ENCODE measurements at places on chromosomes 5 and 9.
A peak's percentile ranks its signal among the peaks of the same experiment; 100 is the strongest.

- DNase-seq, result no peak
These were observed 10.0 kb downstream of the ZSWIM6 start for GRCh38 chr5:61342071-61342501.

DNA sequence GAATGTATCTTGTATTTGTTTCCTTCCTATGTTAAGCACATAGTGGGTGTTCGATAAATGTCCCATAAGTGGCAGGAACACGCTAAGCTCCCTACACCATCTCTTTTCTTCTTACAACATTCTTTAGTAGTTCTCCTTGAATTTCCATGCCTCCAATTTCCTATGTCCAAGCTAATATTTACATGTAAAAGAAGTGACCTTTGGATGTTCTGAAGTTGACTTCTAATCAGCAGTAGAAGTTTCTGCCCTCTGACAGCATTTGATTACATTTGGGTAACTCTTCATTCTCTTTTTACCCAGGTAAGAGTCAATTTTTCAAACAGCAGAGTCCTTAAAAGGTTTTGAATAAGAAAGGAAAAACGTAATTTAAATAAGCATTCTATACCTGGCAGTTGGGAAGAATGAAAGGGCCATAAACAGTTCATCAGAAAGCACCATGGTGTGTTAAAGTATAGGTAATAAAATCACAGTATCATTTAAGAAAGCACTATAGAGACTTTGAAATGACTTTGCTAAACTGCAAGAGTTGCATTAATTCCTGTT, 78.9 kb downstream of the TRPM3 start:
- DNase-seq, result no peak

GRCh38 chr5:52466749-52467520, 320.8 kb upstream of the ITGA1 start:
- DNase-seq, result no peak

GRCh38 chr5:8033261-8033660, 164.3 kb downstream of the MTRR start:
- no peak for DNase-seq

DNA sequence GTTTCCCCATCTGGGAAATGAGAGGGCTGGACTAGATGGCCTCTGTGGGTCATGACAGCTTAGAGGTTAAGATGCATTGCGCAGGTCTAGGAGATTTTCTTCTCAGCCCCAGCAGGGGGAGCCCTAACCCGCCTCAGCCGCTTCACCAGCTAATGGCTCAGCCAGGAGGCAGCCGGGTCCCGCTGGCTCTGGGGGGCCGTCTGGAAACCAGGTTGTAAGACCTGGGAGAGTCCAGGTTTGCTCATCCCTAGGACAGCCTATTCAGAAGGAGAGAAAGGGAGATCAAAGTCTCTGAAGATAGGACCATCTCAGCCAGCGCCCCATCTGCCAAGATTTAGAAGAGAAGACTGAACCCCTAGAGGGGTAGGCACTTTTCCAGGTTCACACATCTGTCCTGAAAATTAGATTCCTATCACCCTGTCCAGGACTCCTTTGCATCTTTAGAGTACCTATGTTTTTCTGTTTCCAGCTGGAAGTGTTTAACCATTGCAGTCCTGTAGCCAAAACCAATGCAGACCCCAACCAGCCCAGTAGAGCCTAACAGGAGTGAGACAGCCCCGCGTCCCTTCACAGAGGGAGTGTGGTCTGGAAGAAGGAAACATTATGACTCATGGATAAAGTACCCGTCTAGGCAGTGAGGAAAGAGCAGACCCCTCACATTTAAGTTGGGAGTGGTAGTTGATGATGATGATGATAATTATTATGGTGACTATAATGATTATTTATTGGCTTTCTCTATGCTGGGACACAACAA, 27.5 kb downstream of the SPARC start:
- DNase-seq, result peak; percentile 82

DNA sequence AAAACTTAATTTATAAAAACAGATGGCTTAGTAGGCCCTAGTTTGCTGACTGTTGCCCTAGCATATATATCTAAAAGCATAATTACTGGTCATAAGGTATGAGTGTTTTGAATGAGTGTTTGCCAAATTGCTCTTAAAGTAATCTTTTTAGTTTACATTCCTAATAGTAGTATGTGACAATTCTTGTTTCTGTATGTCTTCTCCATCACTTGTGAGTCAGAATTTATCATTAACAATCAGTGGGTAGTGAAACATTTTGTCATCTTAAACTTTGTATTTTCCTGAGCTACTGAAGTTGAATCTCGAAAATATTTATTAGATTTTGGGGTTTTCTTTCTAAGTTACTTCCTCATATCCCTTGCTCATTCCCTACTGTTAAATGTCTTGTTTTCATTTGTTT, 49.6 kb downstream of the APC start:
- DNase-seq, result no peak

DNA sequence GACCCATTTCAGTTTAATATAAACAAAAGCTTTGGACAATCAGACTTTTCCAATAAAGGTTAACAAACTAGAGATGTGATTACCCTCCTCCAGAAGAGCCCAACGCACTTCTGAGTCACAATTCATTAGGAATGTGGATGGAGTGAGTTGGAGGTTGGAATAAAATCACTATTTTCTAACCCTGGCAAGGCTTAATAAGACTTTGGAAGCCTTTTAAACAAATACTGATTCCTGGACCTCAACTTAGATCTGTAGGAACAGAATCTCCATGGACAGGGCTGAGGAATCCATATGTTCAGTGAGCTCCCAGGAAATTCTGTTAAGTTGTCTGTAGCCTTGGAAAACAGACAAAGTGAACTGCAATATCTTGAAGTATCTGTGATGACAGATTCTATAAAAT, 233.5 kb upstream of the ELL2 start:
- DNase-seq, result no peak

GRCh38 chr5:157530226-157530972, 45.2 kb downstream of the ADAM19 start:
- no peak for DNase-seq

- DNase-seq, result no peak
These were observed 65.0 kb upstream of the ANGPTL2 start for GRCh38 chr9:127187231-127187956.

GRCh38 chr5:140966293-140967225, at the start of gene PCDHAC2:
Gene PCDHAC2, plus strand, starts transcription at chr5:140966476. Its CDS starts 291 bp downstream, at chr5:140966767.
- no peak for DNase-seq

- no peak for DNase-seq
These were observed 566.8 kb upstream of the PTGER4 start for GRCh38 chr5:40112875-40113274.

GRCh38 chr5:163177971-163178370, 259.4 kb upstream of the CCNG1 start:
- DNase-seq, result no peak

DNA sequence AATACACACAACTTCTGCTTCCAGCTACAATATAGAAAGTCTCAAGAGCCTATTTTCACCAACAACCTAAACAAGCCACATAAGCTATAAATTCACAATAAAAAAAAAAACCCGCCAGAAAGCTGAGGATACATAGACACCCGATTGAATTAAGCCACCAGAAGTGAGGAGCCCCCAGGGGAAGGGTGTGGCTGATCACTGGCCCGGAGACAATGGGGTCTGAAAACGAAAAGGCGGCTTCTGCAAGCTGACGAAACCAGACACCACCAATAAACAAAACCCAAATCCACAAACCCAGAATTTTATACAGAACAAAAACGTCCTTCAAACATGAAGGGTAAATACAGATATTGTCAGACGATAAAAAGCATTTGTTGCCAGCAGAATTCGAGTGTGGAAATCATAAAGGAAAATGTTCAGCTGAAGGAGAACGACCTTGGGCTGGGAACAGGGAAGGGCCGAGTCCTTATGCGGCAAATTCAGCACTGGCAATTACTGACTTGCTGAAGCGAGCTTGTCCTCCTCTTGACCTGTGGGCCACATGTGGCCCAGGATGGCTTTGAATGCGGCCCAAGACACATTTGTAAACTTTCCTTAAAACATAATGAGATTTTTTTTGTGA, 39.6 kb upstream of the CEP72 start:
- DNase-seq, result no peak

DNA sequence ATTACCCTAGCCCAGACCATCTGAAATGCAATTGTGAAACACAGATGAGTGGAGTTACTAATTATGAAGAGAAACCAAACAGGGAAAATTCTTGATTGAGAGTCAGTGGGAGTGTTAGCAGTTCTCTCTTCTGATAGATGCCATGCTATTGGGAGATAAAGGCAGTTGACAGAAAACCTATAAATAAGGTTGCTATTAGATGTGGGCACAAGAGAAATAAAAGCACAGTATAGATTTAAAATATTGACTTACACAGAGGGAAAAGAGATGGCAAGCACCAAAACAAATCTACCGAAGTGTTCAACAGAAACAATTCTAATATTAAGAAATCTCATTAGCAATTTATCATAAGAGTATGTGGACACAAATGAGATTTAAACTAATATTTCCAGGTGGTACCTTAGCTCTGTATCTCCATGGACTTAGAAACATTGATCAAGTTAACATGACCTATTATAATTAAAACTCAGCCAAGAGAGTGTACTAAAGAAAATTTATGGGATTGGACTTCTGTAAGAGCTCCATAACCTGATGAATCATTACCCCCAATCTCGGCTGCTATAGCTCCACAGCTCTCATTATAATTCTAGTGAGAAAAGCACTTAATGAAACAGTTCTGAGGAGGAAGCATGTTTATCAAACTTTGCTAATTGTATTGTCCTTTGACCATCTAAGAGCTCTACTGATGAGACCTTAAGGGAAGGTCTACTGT, 665.0 kb upstream of the RIOK2 start:
- no peak for DNase-seq

- no peak for DNase-seq
These were observed 7.3 kb downstream of the FOXI1 start for GRCh38 chr5:170112876-170113521.

GRCh38 chr5:161549106-161549505, 2.6 kb upstream of the GABRB2 start:
- DNase-seq, result no peak

DNA sequence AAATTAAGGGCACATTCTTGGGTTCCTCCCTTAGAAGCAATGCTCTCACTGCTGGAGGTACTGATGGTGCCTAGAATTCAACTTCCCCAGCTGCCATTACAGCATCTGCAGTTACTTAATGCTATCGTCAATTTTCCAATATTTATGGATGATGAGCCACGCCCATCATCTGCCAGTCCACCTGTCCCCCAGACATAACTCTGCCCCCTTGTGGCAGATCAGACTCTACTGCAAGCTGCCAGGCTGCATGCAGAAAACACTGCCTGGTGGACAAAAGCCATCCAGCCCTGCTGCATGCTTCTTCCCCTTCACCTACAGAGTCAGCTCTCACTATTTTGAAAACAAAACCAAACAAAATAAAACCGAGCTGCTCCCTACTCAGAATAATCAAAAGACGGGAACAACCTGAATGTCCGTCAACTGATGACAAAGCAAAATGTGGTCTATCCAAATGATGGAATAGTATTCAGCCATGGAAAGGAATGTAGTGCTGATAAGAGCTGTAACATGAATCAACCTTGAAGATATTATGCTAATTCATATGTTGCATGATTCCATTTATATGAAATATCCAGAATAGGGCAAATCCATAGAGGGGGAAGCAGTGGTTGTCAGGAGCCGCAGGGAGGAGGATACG, 66.4 kb downstream of the RETREG1 start:
- DNase-seq, result peak; percentile 20

DNA sequence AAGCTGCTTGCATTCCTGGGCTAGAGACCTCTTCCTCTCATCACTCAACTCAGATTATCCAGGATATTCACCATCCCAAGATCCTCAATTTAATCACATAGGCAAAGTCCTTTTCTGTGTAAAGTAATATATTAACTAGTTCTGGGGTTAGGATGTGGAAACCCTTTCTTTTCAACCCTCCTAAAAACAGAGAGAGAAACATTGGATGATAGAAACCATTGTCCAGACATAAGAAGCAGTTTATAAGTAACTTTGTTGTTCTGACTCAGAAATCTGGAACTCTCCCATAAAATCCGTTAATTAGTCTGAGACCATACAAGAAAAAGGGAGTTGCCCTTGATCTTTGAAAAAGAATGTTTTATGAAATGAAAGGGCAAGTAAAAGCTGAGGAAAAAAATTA, 817.1 kb upstream of the CDH9 start:
- no peak for DNase-seq

DNA sequence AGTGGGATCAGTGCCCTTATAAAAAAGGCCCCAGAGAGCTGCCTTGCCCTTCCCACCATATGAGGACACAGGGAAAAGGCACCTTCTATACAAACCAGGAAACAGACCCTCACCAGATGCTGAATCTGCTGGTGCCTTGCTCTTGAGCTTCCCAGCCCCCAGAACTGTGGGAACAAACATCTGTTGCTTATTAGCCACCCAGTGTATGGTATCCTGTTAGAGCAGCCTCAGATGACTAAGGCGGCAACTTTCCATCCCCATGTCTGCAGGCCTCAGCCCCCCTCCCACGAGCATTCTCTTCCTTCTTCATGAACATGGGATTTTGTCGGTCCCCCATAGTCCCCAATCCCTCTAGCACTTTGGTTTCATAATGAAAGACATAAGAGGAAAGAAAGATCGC, 202.5 kb upstream of the GAS1 start:
- no peak for DNase-seq

DNA sequence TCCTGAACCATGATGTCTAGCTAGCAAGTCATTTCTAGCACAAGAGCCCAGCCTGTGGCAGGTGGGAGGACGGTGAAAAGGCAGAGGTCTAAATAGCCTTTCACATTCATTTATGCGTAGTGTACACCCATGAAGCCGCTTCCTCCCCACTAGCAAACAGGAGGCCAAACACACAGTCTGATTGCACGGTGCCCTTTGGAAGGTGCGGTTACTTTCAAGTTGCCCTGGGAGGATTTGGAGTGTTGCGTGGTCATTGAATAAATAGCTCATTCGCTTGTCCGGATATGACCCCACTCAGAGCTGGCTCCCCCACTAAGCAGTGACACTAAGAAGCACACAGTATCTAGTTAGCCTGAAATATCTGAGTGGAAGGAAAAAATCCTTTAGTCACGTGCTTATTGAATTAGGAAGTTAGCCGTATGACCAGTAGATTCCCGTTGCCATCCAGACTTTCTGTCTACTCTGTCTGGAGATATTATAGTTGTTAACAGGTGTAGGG, 664 bp upstream of the ARSB start:
- peak; percentile 30 for DNase-seq

DNA sequence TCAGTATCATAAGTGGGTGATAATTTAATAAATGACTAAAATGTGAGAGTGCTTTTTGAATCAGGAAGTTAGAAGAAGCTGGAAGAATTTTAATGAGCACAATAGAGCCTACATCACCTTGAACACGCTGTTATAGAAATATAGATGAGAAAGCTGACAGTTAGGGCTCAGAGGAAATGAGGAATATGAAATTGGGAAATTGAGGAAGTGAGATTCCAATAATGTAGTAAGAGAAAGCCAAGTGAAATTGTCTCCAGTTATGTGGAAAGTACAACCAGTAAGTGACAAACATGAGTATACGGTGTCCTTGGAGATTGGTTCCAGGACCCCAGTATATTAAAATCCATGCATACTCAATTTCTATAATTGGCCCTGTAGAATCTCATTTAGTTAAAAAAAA, 235.9 kb upstream of the FAM174A start:
- DNase-seq, result no peak

- DNase-seq, result no peak
These were observed 95.2 kb downstream of the C9orf50 start for GRCh38 chr9:129525656-129526196.
